ENCODE measurements at places on chromosomes 5 and 9.

GRCh38 chr5:55134053-55134722, 25.8 kb upstream of the GPX8 start:
- DNase-seq, result peak; percentile 4

GRCh38 chr5:59103303-59103702, 520.4 kb downstream of the RAB3C start:
- DNase-seq, result no peak

GRCh38 chr5:149422366-149423048, 43.4 kb upstream of the IL17B start:
- peak; percentile 88 for DNase-seq

DNA sequence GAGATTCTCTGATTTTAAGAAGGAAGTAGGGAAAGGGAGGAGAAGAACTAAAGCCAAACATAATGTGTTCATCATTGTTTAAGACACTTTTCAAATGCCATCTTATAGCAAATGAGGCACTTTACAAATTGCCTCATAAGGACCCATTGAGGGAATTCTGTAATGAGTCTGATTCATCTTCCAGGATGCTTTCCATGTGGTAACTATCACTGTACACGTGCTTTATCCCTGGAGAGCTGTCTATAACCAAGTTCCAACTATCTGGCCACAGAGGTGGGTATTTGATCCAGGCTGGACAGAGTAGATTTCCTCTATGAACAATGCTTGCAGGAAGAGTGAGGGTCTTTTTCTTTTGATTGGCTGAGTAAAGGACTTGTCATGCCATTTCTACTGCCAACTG, 183.5 kb upstream of the NFIB start:
- DNase-seq, result no peak

- DNase-seq, result no peak
Measured at GRCh38 chr9:109383356-109383755, 62.5 kb upstream of the EPB41L4B start.

DNA sequence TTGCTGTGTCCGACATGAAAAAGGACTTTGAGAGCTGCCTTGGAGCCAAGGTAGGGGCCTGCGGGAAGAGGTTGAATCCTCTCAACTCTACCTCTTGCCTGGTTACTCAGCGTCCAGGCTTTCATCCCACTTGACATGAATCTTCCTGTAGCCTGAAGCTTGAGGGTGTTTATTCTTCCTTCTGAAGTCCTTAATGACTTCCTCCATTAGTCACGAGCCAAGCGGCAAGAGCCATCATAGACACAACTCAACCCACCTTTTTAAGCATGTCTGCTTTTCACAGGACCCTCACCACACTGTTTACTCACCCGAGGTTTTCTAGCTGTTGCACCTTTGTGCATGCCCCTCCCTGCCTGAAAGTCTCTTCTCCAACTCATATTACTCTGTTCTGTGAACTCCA, 40.2 kb downstream of the ACO1 start:
- peak; percentile 68 for DNase-seq

GRCh38 chr5:118905196-118905595, 83.2 kb downstream of the DTWD2 start:
- no peak for DNase-seq

DNA sequence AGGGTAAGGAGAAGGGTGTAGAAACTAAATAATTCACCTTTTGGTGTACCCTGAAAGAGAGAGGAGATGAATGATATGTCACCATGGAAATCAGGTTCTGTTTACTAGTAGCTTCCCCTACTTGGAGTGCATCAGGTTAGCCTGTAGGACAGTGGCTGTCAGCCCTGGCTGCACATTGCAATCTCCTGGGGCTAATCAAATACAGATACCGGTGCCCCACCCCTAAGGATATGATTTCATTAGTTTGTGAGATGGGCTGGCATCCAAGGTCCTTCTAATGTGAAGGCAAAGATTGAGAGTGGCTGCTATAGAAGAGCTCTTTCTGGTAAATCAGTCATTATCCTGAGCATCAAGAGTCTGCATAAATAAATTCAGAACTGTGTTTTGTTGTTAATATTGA, 47.2 kb downstream of the INSYN2B start:
- no peak for DNase-seq

- no peak for DNase-seq
Measured at GRCh38 chr5:127585661-127586060, 63.2 kb upstream of the CTXN3 start.

DNA sequence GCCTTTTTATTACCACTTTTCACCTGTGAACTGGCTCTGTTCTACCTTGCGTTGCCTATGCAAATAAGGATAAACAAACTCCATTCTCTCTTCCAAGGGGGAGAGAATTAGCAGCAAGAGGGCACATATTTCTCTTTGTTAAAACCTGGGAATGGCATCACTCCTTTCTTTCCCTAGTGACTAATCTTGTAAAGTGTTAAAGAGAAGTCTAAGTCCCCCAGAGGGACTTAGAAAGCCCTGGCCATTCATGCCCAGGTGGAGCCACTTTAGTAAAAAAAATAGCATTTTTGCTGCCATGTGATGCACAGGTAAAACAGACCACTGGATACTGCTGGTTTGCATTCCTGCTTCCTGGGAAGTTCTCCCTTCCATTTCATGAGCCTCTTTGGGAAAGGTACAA, 148.4 kb downstream of the MAN2A1 start:
- DNase-seq, result no peak

- DNase-seq, result peak; percentile 69
Measured at GRCh38 chr5:115098041-115098702, 71.5 kb downstream of the TRIM36 start.

GRCh38 chr5:41416336-41416735, 94.1 kb downstream of the PLCXD3 start:
- DNase-seq, result no peak

GRCh38 chr9:80041821-80042220, 470.1 kb downstream of the TLE4 start:
- no peak for DNase-seq

GRCh38 chr5:131609774-131610173, 25.3 kb downstream of the RAPGEF6 start:
- peak; percentile 86 for DNase-seq

- peak; percentile 43 for DNase-seq
Measured at GRCh38 chr5:128736553-128736952, 198.5 kb upstream of the FBN2 start.

DNA sequence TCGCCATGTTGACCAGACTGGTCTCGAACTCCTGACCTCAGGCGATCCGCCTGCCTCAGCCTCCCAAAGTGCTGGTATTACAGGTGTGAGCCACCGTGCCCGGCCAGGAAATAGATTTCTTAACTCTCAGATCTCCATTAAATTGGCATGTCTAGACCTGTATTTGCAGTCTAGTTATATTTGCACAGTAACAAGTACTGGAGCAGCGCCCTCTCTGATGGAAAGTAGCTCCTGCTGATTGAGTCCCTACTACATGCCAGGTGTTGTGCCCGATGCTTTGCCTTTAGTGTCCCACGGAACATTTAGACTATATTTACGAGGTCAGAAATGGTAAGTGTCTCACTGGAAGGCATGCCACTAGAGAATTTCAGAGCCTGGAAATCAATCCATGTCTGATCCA, 15.8 kb upstream of the TMED9 start:
- no peak for DNase-seq

- DNase-seq, result no peak
Measured at GRCh38 chr9:98869866-98870265, 62.4 kb downstream of the GALNT12 start.

GRCh38 chr9:16179566-16179965, 626.7 kb downstream of the CCDC171 start:
- DNase-seq, result no peak

DNA sequence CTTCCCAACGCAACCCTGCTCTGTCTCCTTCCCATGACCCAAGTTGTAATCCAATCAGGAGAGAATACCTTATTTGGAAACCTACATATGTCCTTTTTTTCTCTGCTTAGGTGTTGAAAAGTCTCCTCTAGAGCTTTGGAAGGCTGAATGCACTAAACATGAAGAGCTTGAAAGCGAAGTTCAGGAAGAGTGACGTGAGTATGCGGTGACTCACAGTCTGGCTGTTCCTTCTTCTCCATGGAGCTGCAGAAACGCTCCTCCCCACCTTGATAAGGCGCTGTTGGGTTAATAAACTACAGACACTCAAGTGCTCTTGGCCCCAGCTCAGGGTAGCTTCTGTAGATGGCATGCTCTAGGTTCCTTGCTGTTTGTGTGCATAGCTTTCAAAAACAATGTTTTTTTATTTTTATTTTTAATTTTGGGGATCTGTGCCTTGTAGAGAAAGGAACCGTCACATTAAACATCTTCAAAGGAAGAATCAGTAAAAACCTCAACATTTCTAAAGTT, 30.7 kb downstream of the RAI14 start:
- peak; percentile 95 for DNase-seq

GRCh38 chr5:34996261-34996660, 51.5 kb downstream of the AGXT2 start:
- DNase-seq, result no peak

DNA sequence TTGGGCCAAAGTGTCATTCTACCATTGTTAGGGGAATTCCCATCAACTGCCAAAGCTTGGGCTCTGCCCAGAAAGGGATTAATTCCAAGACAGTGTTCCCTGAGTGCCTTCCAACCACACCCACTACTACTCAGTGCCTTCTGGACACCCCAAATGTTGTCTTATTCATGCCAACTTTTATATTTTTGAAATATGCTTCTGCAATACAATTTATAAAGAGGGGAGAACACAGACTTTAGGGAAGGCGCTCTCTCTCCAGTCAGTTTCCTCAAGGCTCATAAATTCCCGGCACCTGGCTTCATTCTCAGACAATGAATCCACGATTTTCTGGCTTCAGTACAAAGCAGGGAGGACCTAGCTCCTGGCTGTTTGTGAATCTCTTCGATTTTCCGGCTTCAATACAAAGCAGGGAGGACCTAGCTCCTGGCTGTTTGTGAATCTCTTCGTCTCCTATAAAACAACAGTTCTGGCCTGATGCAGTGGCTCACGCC, 120.1 kb upstream of the MYO10 start:
- DNase-seq, result peak; percentile 66

DNA sequence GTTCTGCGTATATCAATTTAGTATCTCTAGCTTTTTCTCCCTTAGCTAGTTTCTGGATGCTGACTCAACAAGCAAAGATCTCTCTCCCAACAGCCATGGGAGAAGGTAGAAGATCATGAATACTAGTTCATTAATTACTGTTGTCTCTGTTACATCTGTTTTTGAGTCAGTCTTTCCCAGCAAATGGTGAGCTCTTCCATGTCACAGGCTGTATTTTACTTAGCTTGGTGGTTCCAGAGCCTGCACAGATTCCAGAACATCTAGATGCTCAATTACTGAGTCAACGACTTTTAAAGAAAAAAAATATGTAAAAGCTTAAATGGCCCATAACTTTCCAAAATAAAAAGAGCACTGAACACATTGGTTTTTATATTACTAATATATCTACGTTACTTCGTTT, 307.2 kb downstream of the NSG2 start:
- DNase-seq, result peak; percentile 77

DNA sequence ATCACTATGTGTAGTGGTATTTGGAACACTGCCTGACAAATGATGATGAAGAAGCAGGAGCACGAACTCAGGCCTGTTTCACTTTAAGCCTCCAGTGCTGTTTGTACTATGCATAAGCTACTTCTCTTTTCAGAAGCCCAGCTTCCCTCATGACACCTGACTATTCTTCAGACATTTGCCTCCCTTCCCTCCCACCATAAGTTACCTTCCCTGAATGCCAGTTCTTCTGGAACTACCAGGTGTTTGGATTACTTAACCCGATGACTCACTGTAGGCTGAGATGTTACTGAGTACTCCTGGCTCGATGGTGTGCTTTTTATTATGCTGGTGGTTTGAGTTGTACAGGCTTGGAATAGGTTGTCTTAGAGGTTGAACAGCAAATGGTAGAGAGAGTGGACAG, 180.0 kb downstream of the SPATA31D1 start:
- peak; percentile 3 for DNase-seq

- no peak for DNase-seq
Measured at GRCh38 chr9:116653348-116654058, 33.6 kb upstream of the TRIM32 start.

DNA sequence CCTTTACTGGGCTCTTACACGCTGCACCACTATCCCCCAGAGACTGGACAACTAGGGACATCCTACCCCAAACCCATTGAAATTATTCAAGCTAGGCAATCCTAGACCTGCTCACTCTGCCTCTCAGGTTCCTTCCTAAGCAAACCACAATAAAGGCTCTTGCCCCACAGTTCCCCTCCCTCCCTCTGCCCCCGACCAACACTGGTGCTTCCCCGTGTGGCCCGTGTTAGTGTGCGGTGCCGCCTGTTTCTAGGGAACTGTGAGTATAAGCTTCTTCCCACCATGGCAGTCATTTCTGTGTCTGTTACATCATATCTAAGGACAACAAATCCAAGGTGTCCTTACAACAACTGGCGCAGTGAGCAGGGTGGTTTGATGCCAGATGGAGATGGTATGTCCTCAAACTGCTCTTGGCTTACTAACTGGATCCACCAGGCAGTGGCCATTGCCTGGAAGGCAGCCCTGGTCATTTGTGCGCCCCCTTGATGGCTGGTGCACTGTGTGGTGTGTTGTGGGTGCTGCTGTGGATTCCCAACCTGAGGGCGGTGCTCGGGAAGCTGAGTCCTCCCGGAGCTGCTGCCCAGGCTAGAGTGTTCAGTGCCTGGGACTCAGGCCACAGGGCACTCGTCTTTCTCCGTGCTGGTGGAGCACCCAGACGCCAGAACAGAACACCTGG, 8.4 kb upstream of the MXD3 start:
- no peak for DNase-seq

DNA sequence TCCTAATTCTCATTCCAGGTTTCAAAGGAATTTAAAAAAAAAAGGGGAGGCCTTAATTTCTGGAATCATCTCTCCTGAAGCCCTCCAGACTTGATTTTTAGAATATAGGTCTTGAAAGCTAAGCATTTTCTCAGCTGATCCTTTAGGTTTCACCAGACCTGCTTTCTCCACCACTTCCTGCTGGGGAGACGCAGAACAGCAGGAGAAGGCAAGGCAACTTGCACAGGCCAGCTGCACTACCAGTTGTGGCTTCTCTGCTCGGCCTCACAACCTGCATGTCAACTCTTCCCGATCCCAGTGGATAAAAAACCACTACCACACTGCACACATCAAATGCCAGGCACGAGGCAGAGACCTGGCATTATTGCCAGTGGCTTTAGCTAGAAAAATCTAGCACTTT, 119.8 kb downstream of the SIL1 start:
- DNase-seq, result no peak

DNA sequence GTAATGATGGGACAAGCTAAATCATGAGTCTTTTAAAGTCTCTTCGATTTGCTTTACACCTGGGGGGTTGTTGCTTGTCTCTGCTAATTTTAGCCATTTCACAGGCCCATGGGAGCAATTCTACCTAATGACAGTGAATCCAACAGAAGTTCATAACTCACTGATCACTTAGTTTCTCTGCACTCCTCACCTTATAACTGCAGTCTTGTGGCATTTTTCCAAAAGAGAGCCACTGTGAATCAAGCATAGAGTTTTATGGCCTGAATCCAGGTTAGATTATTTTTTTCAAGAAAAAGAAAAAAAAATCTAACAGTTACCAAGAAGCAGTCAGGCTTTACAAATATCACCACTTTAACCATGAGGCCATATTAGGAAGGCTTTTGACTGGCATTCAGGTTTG, 1.5 kb upstream of the IL7R start:
- no peak for DNase-seq

GRCh38 chr9:38408719-38409118, 15.5 kb downstream of the IGFBPL1 start:
- DNase-seq, result no peak

All from fibroblast of lung (primary cell).